ENCODE measurements at places on chromosomes 4 and X. TPM values are rescaled to one million over a fixed set of nuclear protein-coding genes. Genes with fewer than 3 reads are reported as not detected.

GRCh38 chrX:130039847-130040246 lies 57.4 kb downstream of the BCORL1 start:
- no peaks in the 10 kb centered on the region for H3K27me3 ChIP-seq
- H3K27ac ChIP-seq = no peak overlapping the region
- H3K4me1 ChIP-seq = no peaks in the 10 kb centered on the region

- no peaks in the 10 kb centered on the region for H3K27me3 ChIP-seq
- peaks cover 56% of the 10 kb centered on the region for H3K36me3 ChIP-seq
- H3K27ac ChIP-seq = no peak overlapping the region
- no peak overlapping the region for H3K4me3 ChIP-seq
- H3K4me1 ChIP-seq = no peaks in the 10 kb centered on the region
These were observed 6.8 kb downstream of the AKAP17A start for GRCh38 chrX:1598021-1598875.

DNA sequence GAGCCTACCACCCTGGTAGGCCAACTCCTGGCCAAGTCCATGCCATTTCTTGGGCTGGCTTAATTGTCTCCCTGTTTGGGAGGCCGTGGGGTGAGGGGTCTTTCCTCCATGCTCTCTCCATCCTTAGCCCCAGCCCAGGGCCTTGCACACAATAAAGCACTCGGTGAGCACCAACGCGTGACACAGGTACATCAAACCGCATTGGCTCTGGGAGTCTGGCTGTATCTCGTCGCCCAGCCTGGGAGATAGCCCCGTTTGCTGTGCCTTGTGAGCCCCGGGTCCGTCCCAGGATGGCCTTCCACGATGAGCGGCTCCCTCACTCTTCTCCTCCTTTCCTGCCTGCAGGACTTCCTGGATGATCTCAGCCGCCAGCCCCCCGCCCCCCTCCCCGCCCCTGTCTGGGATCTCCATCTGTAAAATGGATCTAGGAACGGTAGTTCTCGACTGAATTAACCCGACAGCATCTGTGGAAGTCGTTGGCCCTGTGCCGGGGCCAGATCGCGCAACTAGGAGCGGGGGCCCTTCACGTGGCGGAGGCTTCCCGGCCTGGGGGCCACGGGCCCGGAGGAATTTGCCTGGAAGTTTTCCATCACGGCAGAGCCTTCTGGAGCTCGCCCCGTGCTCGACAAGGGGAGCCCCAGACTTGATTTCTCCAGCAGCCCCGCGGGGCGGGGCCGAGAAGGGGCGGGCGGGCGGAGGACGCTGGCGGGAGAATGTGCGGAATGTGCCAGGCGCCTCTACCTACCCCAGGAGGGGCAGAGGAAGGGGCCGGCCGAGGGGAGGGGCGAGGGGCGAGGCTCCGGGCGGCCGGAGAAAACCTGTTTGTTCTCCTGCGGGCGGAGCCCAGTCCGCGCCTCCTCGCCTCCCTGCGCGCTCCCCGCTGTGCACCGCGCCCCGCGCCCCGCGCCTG lies at the start of gene ZNF185:
Gene ZNF185 (plus strand): TSS at position 846 of the 910 bp plus-strand sequence. CDS start 16,423 bp downstream, outside the sequence.
- peak within 1 kb of the TSS; percentile 63 for H3K4me3 ChIP-seq
- peak; percentile 90 for DNase-seq
- H3K36me3 ChIP-seq = no peaks in the 10 kb centered on the region
- no peak within 1 kb of the TSS for H3K27ac ChIP-seq
- no peaks in the 10 kb centered on the region for H3K4me1 ChIP-seq

DNA sequence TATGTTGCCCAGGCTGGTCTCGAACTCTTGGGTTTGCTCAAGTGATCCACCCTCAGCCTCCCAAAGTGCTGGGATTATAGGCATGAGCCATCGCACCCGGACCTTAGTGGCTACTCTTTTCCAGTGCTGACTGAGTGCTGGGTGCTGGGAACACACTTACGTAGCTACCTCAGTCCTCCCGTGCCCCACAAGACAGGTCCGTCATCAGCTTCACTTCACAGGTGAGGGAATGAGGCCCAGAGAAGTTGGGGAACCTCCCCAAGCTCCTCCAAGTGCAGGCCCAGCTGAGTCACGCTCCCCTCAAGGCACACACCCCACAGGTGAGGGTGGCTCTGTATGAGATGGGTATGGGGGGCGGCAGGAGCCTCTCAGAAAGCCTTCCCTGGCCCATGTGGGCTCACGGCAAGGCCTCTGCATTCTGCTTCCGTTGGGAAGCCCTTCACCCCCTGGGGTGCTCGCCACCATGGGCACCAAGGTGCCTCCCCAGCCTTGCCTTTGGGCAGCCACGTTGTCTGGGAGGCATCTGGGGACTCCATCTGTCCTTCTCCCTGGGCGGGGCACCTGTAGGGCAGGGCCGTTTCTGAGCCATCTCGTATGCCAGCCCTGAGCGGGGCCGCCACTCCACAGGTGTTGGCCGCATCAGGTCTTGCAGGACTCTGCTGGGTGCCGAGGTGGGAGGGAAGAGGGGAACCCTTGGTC lies 28.4 kb downstream of the NSG1 start:
- no peak overlapping the region for H3K27ac ChIP-seq
- H3K4me1 ChIP-seq = no peaks in the 10 kb centered on the region
- peaks cover 14% of the 10 kb centered on the region for H3K36me3 ChIP-seq
- no peak overlapping the region for H3K4me3 ChIP-seq
- DNase-seq = no peak

The ADAD1 gene
- total RNA-seq = not detected
